ENCODE measurements at places on chromosomes 12 and 14.

- DNase-seq = no peak
Observed at GRCh38 chr14:64303471-64303917, 9.3 kb upstream of the ESR2 start.

- no peak for DNase-seq
Observed at GRCh38 chr14:24915403-24915921, 134.5 kb downstream of the STXBP6 start.

GRCh38 chr14:49946320-49947141 is 53.6 kb downstream of the ARF6 start:
- DNase-seq = peak; percentile 2

DNA sequence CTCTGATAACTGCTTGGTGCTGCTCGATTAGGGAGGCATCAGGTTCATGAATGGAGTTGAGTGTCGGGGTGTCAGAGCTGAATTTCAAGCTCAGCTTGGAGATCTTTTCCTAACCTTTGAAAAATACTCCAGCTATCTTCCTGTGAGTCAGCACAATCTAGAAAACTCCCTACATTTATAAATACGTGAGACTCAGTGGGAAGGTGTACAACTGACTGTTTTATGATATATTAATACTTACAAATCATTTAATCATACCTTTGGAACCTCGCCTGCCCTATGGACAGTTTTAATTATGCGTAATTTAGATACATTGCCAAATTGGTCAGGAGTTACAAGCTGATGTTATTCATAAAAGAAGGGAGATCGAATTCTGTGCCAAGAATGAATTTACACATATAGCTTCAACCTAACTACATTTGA is 961 bp downstream of the CMAS start:
- no peak for DNase-seq

GRCh38 chr14:101019990-101020710 is 116.6 kb upstream of the RTL1 start:
- no peak for DNase-seq

DNA sequence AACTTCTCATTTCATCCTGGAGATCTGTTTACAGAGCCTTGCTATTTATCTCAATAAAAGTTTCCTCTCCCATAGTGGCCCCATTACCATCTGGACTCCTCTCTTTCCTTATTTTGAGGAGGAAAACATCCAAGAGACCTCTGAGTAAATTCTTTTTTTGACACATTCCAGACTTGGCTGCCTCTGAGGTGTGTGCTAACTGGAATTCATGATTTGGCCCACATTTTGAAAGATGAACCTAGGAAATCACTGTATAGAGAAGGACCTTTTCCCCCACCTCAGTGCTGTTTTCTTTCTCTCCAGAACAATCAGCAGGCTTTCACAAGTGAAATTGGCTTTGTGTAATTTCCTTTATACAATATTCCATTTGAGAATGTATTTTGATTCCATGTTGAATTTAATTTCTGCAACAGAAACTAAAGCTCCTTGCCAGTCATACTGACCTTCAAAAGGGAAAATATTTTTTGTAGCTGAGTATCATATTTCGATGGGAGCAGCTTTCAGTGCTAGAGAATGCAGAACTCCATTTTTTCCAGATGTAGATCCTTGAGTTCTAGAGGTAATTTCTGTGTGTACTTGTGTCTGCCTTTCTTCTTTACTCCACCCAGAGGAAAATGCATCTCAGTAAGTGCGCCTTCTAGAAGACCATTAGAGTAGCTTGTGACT is 244.9 kb upstream of the RGS6 start:
- DNase-seq = no peak

DNA sequence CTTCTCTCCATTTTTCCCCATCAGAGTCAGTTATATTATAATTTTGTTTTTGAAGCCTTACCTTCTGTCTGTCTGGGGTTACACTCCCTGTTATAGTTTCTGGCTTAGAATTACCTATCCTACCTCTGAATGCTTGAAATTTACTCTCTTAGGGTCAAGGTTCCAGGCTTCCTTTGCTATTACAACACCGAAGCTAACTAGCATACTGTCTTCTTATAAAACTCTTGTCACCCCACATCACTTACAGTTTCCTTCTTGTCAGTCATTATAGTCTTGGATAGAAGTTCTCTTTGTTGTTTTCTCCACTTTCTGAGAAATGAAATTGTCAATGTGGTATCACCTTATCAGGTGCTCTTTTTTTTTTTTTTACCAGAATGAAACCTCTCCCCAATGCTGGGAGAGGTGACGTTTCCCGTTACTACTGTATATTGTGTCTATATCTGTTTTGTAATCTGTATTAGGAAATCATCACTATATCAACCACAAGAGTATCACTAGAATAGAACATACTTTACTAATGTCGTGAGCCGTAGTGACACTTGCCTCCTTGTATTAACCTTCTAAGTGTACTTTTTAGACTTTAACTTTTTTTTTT is 69.2 kb upstream of the PSMA6 start:
- no peak for DNase-seq

GRCh38 chr12:6187948-6188793 is 12.0 kb upstream of the CD9 start:
- no peak for DNase-seq
